ENCODE measurements at places on chromosomes 16 and 17.

DNA sequence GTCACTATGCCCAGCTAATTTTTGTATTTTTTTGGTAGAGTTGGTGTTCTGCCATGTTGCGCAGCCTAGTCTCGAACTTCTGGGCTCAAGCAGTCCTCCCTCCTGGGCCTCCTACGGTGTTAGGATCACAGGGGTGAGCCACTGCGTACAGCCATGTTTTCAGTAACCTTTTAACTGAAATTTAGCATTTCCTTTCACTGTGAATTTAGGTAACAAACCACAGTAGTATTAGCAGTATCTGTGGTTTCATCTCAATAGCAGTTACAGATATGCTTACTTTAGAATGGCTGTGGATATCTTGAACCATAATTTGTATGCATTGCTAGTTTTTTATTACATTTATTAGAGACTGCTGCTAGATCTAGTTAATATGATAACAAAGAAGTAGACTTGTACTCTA, 4.3 kb upstream of the RANGRF start:
- no peak for DNase-seq

DNA sequence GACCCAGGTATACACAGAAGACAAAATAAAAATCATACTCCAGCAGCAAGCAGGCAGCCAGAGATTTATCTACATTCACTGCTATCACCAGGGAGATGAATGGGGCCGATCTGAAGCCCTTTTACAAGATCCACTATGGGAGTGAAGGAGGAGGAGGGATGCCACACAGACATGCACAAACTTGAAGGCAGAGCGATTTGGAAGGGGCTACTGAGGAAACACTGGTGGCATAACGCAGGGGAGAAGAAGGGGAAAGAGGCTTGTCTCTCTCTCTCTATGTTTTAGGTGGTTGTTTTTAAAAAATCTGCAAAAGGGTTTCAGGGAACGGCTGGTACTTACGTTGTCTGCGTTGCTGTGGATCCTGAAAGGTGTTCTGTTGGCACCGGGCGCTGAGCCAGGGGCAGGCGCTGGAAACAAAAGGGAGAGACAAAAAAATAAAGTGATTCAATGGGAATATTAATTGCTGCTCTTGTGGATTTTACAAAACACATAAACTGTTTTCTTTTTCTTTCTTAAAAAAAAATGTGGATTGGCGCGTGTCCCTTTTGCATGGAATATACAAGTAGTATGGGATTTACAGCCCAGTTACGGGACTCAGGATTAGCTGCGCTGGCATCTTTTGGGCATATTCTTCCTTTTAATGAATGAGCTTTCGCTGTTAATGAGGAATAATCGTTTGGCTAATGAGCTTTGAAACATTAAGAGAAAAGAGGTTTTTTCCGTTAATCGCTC, 255.3 kb upstream of the PMFBP1 start:
- no peak for DNase-seq

GRCh38 chr16:65728167-65728566, 606.3 kb upstream of the CDH11 start:
- DNase-seq = no peak

GRCh38 chr17:35795007-35795870, at the start of gene MMP28:
MMP28 (minus strand) TSS chr17:35795641; CDS start chr17:35795377, 264 bp downstream.
- peak; percentile 27 for DNase-seq

DNA sequence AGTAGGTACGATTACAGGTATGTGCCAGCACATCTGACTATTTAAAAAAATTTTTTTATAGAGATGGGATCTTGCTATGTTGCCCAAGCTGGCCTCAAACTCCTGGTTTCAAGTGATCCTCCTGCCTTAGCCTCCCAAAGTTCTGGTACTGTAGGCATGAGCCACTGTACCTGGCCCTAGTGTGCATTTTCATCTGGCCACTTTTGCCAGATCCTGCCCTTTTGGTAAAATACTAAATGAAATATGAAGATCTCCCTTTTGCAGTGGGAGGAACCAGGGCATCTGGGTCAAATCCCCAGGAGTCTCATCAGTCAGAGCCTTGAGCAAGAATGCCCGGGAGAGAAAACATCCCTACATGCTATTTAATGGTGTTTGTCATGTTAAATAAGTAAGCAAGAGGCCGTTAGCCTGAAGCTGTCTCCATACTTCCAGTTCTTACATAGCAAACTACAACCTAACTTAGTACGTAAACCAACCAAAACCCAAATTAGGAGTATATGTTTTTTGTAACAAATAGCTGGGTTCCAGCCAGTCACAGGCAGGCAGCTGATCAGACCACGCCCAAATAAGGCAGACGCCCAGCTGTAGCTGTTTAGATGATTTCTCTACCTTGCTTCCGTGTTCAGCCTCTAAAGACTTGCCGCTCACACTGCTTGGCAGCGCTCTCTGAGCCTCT, 46.5 kb upstream of the CLEC18A start:
- no peak for DNase-seq

DNA sequence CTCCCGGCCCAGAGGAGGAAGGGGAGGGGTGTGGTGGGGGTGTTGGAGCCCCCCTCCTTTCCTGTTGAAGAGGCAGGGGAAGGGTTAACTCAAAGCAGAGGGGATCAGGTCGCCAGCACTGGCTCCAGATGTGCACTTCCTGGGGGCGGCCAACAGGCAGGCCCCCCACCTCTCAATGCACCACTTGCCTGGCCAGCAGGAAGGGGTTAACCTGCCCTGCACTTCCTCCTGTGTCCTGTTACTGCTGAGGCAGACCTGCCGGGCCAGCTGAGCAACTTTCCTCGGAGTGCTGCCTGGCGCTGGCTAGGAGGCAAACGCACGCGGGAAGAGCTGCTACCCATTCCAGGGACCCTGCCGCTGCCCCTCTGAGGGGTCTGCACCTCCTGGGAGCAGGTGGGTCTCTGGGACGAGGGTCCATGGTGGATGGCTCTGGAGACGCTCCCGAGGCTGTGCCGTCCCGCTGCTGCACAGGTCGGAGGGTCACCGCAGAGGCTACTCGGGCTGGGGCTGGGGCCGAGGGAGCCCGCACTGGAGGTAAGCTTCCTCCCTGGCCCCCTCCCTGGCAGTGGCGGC, at the start of gene EPN3:
EPN3 (plus strand) TSS at position 284 of the 573 bp plus-strand sequence. CDS start 3,822 bp downstream, outside the sequence.
- no peak for DNase-seq

DNA sequence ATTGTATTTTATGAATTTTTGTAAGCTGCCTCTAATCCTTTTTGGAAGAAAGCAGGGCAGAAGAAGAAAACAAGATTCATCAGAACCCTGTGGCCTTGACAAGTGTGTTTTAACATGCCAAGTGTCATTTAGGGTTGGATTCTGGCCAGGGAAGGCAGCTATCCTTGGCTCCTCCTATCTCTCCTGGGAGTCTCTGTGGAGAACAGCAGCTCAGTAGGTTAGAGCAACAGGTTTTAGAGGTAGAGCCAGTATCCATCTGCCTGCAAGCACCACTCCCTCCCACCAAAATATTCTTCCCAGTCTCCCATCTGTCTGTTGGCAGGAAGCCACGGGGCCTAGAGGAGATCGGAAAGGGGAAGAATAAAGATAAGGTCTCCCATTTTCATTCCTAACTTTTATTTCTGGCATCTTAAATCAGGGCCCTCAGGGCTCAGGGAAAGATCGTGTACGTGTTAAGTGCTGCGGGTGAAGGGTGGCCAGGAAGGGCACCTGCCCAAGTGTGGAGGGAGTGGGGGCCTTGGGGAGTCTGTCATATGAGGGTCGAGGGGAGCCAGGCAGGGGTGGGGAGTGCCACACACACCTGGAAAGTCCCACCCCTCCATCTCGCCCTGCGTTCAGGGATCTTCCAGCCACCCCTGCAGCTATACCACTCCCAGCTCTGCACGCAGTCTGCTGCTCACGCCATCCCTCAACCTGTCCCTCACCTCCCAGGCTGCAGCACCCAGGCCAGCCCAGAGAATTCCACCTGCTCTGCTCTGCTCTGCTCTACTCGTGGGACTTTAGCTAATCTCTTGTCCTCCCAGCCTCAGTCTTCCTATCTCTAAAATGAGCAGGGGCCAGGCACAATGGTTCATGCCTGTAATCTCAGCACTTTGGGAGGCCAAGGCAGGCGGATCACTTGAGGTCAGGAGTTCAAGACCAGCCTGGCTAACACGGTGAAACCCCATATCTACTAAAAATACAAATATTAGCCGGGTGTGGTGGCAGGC, 17.1 kb upstream of the CPSF4L start:
- DNase-seq = no peak

DNA sequence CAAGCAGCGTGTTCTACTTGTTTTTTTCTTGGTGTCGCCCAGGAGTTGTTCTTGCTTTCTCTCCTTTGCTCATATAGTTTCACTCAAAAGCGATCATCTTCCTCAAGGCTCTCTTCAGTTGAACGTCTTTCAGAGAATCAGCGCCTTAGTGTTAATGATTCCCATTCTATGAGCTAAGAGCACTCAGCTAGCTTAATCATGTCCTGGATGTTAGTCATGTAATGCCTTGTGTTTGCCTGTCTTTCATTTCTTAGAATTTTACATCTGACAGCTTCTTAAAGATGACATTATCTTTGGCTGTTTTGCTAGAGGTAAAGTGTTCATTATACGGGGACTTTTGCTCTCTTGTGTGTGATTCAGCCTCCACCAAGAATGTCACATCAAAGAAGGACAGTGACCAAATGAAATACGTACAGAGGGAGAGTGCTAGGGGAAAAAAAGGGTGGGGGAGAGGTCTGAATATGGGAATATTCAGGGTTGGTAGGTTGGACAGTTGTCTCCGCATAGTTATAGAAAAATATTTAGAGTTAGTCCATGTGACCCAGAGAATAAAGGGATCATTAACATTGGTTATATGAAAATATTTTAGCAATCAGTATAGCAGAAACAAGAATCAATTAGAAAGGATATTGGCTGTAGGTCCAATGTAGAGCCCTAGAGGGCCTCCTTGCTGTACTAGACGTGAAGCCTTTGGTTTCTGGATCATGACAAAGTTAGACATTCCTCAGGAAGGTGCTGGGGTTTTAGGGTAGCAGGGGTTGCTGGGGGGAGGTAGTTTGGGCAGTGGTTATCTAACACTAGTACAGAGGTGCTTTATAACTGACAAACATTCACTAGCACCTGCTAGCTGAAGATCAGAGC, 31.9 kb upstream of the ANKFN1 start:
- DNase-seq = no peak

DNA sequence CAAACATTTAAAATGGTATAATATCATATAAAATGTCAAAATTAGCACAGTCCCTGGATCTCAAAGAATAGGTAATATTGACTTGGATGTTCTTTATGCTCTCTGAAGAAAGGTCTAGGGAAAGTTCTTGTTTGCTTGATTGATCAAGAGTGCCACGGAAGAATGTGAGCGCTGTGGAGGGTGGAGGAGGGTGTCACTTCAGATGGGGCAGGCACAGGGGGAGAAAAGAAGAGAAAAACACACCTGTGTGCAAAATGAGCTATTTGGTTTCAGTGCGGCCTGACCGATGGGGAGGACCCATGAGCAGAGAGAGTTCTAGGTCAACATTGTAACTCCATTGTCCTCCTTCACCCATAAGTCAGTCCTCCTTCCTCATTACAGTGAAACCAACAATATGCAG, 8.8 kb upstream of the VPS4A start:
- no peak for DNase-seq

GRCh38 chr17:60303406-60304099, 88.4 kb downstream of the USP32 start:
- peak; percentile 28 for DNase-seq

- DNase-seq = no peak
Measured at GRCh38 chr16:82935766-82936165, 309.0 kb downstream of the CDH13 start.

- DNase-seq = peak; percentile 57
Measured at GRCh38 chr16:56191156-56191815, at the start of gene GNAO1. GNAO1 (plus strand) TSS chr16:56191489; CDS start chr16:56192236, 747 bp downstream.

DNA sequence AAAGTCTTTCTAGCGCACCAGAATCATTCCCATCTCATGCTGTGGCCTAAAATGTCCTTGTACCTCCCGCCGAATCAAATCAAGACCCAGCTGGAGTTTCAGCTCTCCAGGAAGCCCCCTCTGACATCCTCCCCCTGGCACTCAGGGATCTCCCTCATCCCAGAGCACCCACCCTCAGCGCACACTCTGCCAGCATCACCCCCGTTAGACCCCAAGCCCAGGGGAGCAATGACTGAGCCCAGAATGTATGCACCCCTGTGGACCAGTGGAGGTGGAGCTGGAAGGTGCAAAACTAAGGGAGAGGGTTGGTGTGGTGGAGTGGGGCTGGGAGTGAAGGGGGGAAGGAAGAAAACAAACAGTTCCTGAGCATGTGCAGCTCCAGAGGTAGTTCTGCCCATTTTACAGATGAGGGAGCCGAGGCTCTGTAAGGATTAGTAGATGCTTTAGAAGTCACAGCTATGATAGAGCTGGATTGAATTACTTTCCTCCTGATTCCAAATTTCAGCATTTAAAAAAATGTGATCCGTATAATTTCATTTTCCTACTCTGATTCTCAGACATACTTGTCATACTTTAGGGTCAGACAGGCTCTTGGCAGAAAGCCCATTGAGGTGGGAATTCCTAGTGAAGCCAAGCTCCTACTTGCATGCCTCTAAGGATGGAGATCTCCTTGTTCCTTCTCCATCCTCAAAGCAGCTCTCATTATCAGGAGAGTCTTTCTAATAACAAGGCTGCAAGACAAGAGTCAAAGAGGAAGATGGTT, 242.7 kb downstream of the KATNIP start:
- DNase-seq = no peak

DNA sequence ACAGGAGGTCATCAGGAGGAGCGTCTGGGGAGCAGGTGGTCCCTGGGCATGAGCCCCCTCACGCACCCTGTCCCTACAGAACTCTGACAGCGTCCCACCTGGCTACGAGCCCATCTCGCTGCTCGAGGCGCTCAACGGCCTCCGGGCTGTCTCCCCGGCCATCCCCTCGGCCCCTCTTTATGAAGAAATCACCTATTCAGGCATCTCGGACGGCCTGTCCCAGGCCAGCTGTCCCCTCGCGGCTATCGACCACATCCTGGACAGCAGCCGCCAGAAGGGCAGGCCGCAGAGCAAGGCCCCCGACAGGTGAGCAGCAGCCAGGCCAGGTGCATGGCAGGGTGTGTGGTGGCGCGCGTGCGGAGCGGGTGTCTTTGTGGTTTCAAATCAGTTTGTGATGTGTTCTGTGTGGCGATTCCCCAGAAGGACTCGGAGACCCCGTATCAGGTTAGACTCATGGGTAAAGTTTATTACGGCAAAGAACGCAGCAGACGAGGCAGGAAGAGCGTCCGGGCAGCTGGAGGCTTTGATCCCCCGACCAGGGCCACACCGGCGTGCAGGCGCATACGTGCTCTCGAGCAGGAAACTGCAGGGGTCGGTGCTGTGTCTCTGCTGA, 11.8 kb upstream of the NUDT16L1 start:
- no peak for DNase-seq

DNA sequence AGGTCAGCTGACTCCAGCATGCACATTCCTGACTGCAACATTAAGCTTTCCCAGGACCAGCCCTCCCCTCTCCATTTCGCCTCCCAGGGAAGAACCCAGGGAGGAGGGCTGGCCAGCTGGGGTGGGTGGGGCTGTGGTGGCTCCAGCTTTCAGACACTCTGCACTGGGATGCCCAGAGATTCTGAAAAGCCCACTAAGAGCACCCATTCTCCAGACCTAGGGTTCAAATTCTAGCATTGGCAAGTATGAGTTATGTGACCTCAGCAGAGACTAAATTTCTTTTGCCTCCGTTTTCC, 7.8 kb downstream of the DLX3 start:
- no peak for DNase-seq

DNA sequence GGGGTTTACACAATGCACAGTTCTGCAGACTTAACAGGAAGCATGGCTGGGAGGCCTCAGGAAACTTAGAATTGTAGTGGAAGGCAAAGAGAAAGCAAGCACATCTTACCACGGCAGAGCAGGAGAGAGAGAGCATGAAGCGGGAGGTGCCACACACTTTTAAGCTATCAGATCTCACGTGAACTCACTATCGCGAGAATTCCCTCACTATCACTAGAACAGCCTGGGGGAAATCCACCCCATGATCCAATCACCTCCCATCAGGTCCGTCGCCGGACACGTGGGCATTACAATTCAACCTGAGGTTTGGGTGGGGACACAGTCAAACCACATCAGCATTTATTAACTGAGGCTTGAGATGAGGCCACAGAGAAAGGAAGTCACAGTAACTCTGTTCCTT, 326.7 kb downstream of the C16orf95 start:
- DNase-seq = no peak

Measured in suppressor macrophage treated with lipopolysaccharide for 4 hours (primary cell).